Smooth muscle cell of the coronary artery (primary cell): ENCODE measurements at places on chromosomes 4 and X. TPM values are rescaled to one million over a fixed set of nuclear protein-coding genes. Genes with fewer than 3 reads are reported as not detected.

Gene HTN1
- total RNA-seq: not detected in 2 replicates

Gene SPANXA1
- total RNA-seq: not detected in 2 replicates

Gene KLHL13
- total RNA-seq: 2.1 and 48.4 TPM in 2 replicates

Gene SAGE1
- total RNA-seq: not detected in 2 replicates

Gene TMEM271
- not detected in 2 replicates for total RNA-seq

Gene CLCN4
- 4.8 and 6.0 TPM in 2 replicates for total RNA-seq

Gene NHS
- 0.94 and 3.4 TPM in 2 replicates for total RNA-seq

Gene TLR6
- 0.60 and 0.94 TPM in 2 replicates for total RNA-seq

Gene SYTL4
- total RNA-seq: 1.7 and 20.6 TPM in 2 replicates

Gene RTL5
- total RNA-seq: 0.83 and 3.3 TPM in 2 replicates

Gene SPATA4
- 0.15 and 0.23 TPM in 2 replicates for total RNA-seq

Gene MAGEB1
- not detected in 2 replicates for total RNA-seq

Gene FOXR2
- total RNA-seq: not detected in 2 replicates

Gene PABPC1L2B
- total RNA-seq: not detected in 2 replicates

Gene GATA1
- not detected in 2 replicates for total RNA-seq

Gene UNC5C
- total RNA-seq: 1.1 and 2.0 TPM in 2 replicates

Gene SPARCL1
- total RNA-seq: under 0.01 and 0.70 TPM in 2 replicates

Gene CABS1
- total RNA-seq: not detected in 2 replicates

Gene TMPRSS11B
- not detected in 2 replicates for total RNA-seq

Gene TEX11
- not detected in 2 replicates for total RNA-seq

Gene GC
- total RNA-seq: not detected in 2 replicates

Gene BBS12
- 4.1 and 6.0 TPM in 2 replicates for total RNA-seq

Gene LRP2BP
- total RNA-seq: 0.35 and 0.38 TPM in 2 replicates

Gene DAPP1
- 0.59 TPM in 1 of 2 replicates, not detected in the other for total RNA-seq

Gene HSFX3
- total RNA-seq: not detected in 2 replicates

Gene GPAT3
- 1.1 and 4.3 TPM in 2 replicates for total RNA-seq

Gene STK26
- 1.1 and 1.4 TPM in 2 replicates for total RNA-seq

Gene TGIF2LX
- not detected in 2 replicates for total RNA-seq

Gene XAGE1A
- not detected in 2 replicates for total RNA-seq

Gene C1QTNF7
- total RNA-seq: 0.60 and 3.3 TPM in 2 replicates

Gene SLC6A14
- total RNA-seq: not detected in 2 replicates

Gene PAGE1
- not detected in 2 replicates for total RNA-seq

Gene PTTG2
- not detected in 2 replicates for total RNA-seq

Gene IL9R
- total RNA-seq: not detected in 2 replicates

Gene GPR173
- 1.4 and 4.2 TPM in 2 replicates for total RNA-seq

Gene AKAP4
- total RNA-seq: not detected in 2 replicates

Gene NXF2
- total RNA-seq: not detected in 2 replicates
